CD4-positive, alpha-beta T cell treated with Interleukin-2 at 100 ng/mL for 4 hours (primary cell): ENCODE measurements at places on chromosomes 3 and 15.

DNA sequence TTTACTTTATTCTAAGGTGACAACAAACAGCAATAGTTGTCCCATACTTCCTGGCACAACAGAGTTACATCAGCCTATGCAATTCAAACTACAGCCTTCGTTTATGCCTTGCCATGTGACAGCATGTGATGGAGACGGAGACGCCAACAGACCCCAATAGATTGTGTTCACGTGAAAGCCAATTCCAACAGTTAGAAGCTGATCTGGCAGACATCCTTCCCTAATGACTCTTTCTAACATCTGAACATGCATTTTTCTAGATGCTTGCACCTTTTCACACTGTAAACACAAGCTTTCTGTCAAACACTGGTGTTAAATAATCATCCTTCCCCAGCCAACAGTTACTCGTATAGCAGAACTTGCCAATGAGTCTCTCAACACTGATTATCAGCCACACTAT is 694.4 kb upstream of the ALCAM start:
- DNase-seq: no peak

DNA sequence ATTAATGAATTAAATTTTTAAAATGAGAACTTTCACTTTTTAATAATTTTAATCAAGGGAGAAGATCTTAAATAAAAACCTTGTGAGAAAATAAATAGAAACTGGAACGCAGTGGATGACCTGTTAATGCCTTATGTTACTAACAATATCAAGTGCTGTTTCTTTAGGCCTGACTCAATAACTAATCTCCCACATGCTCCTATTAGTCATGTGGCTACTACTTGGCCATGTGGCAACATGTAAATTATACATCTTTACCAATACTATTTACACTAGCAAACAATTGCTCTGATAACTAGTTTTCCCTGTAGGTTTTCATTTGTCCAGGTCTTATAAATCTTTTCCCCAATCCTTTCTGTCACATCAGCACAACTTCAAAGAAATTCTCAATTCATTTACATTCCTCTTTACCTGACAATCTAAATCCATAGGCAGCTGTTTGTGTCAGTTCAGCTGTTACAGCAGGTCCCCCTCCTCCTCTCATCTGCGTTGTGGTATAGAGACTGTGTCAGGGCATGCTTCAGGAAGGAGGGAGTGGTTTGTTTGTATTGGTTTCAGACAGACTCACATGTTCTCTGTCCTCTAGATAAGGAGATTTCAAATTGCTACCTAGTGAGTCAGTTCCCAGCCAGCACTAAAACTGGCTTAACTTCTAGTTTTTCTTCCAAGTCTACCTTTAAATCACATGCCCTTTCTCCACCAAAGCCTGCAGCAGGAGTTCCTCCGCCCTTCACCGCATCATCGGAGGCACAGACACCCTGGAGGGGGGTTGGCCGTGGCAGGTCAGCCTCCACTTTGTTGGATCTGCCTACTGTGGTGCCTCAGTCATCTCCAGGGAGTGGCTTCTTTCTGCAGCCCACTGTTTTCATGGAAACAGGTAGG is 11.3 kb upstream of the C3orf52 start:
- peak; percentile 69 for DNase-seq

DNA sequence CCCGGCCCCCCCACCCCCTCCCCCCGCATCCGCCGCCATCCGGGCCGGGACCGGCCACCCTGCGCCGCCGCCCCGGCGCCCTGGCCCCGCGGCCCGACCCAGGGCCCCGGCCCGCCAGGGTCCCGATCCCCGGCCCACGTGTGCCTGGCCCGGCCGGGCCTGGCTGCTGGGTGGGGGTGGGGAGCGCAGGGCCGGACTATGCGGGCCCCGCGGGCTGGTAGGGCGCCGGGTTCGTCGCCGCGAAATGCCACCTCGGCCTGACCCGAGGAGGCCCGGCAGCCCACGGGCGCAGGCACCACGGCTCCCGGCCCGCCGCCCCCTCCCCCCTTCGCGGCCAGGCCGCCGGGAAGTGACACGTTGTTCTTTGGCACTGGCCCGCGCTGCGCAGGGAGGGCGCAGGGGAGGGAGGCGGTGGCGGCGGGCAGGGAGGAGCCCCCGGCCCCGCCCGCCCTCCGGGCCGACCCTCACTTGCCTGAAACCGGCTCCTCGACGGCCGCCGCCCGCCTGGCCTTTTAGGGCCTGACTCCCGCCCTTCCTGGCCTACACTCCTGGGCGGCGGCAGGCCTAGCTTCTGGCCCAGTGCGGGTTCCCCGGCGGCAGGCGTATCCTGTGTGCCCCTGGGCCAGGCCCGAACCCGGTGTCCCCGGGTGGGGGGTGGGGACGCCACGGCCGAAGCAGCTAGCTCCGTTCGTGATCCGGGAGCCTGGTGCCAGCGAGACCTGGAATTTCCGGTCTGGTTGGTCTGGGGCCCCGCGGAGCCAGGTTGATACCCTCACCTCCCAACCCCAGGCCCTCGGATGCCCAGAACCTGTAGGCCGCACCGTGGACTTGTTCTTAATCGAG is 515 bp downstream of the EIF4G1 start:
- peak; percentile 58 for DNase-seq

DNA sequence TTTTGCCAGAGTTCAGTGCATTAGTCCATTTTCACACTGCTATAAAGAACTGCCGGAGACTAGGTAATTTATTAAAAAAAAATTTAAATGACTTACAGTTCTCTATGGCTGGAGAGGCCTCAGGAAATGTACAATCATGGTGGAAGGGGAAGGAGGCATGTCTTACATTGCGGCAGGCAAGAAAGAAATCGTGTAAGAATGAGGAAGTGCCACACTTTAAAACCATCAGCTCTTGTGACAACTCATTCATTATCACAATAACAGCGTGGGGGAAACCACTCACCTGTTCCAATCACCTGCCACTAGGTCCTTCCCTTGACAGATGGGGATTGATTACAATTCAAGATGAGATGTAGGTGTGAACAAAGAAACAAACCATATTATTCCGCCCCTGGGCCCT is 1361.4 kb downstream of the NSUN3 start:
- no peak for DNase-seq

- DNase-seq: no peak
Measured at GRCh38 chr3:41447701-41448100, 248.4 kb downstream of the CTNNB1 start.

- DNase-seq: no peak
Measured at GRCh38 chr3:38580450-38581382, 68.8 kb downstream of the SCN5A start.

DNA sequence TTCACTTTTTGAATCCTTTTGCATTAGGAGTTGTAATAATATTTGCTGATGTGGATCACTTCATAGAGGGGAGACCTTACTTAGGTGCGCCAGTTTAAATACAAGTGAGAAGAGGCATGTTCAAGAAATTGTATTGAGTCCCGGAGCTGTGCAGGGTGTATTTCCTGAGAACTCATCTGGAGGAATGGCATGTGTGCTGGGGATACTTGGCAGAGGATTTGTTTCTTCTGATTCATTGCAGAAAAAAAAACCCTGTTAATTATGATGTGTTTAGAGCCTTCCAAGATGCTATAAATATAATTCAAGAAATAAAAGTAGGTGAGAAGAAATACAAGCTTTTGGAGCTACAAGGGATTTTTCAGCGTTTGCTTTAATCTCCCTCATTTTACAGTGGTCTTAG is 97.6 kb downstream of the TPRG1 start:
- no peak for DNase-seq

- no peak for DNase-seq
Measured at GRCh38 chr15:98120561-98120960, 160.1 kb downstream of the ARRDC4 start.

- DNase-seq: peak; percentile 15
Measured at GRCh38 chr3:170007031-170007663, 30.6 kb upstream of the GPR160 start.

GRCh38 chr3:11826628-11827265 is 19.9 kb downstream of the TAMM41 start:
- no peak for DNase-seq

DNA sequence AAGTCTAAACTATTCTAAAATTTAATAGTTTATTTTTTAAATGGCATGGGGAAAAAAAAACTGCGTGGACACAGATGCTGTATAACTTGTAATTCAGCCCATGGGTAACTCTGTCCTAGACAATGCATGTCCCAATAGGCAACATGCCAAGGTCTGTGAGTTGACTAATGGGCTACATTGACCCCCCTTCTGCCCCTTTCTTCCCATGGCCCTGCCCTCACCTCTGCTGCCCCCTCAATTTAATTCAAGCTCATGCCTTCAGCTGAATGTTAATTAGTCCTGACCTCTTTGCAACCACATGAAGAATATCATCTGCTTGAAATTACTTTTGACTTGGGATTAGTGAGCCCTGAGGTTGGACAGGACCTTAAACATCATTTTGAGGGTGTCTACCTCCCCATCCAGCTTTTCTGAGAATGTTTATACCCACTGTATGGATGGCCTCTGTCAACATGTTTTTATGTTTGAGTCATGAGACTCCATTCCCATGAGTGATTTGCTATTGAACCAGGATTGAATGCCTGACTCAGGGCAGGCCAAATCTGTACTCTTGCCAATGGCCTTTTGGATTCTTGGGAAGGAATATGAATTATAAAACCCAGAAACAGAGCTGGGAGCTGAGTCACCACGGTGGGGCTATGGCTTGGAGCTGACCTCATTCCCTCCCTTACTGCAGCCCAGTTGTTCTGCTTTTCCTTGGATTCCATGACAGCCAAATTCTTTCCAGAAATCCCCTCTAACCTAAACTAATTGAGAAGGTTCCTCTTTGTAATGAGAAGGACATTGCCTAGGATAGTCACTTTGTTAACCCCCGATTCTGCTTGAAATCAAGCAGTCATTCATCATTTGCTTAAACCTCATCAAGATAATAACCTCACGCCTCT is 33.5 kb upstream of the PDE8A start:
- DNase-seq: no peak

- no peak for DNase-seq
Measured at GRCh38 chr15:93146196-93146595, 57.2 kb upstream of the RGMA start.

DNA sequence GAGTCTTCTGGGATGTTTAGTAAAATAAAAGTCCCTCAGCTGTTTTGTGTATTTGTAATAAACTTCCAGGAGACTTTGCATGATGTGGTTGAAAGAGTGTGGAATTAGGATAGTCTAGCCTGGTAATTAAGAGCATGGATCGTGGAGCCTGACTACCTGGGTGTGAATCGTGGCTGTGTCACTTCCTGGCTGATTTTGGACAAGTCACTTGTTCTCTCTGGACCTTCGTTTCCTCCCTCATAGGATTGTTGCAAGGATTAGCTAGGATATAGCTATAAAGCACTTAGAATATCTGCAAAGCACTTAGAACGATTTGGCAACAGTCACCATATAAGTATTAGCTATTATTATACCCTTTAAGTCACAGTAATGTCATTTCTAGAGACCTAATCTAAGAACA is 40.2 kb downstream of the SLMAP start:
- DNase-seq: no peak

GRCh38 chr3:195185583-195185982 is 85.4 kb downstream of the XXYLT1 start:
- DNase-seq: no peak

- DNase-seq: no peak
Measured at GRCh38 chr3:53725387-53725995, 120.7 kb downstream of the CHDH start.

DNA sequence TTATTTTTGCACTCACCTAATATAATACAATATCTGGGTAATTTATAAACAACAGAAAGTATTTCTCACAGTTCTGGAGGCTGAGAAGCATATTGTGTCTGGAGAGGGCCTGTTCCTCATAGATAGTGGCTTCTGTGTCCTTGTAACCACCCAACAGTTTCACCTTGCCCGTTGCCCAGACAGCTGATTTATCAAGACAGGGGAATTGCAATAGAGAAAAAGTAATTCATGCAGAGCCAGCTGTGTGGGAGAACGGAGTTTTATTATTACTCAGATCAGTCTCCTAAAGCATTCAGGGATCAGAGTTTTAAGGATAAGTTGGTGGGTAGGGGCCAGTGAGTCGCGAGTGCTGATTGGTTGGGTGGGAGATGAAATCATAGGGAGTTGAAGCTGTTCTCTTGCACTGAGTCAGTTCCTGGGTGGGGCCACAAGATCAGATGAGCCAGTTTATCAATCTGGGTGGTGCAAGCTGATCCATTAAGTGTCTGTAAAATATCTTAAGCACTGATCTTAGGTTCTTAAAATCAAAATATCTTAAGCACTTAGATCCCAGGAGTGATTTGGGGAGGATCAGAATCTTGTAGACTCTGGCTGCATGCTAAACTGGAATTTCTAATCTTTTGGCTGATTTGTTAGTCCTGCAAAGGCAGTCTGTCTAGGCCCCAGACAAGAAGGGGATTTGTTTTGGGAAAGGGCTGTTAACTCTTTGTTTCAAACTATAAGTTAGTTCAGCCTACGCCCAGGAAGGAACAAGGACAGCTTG is 33.9 kb upstream of the C15orf39 start:
- no peak for DNase-seq

GRCh38 chr3:156460206-156460611 is 94.7 kb downstream of the SSR3 start:
- DNase-seq: no peak

- no peak for DNase-seq
Measured at GRCh38 chr3:167657684-167658225, 4.0 kb upstream of the WDR49 start.

GRCh38 chr3:195226900-195227447 is 44.0 kb downstream of the XXYLT1 start:
- DNase-seq: no peak

DNA sequence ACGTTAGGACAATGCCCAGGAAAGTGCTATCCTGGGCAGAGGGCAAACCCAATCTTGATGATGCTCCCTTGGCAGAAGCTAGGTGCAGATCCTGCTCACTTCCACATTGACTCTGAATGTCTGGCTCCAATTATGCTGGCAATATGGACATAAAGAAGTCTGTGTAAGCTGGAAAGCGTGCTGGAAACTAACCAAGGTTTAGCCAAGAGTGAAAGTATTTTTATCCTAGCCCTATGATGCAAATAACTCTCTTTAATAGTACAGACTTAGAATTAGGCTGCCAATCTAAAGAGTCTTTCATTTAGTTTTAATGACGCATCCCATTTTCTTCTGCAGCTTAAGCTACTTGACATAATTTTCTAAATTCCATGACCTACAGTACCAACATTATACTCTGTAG is 571.8 kb downstream of the TUSC7 start:
- no peak for DNase-seq

DNA sequence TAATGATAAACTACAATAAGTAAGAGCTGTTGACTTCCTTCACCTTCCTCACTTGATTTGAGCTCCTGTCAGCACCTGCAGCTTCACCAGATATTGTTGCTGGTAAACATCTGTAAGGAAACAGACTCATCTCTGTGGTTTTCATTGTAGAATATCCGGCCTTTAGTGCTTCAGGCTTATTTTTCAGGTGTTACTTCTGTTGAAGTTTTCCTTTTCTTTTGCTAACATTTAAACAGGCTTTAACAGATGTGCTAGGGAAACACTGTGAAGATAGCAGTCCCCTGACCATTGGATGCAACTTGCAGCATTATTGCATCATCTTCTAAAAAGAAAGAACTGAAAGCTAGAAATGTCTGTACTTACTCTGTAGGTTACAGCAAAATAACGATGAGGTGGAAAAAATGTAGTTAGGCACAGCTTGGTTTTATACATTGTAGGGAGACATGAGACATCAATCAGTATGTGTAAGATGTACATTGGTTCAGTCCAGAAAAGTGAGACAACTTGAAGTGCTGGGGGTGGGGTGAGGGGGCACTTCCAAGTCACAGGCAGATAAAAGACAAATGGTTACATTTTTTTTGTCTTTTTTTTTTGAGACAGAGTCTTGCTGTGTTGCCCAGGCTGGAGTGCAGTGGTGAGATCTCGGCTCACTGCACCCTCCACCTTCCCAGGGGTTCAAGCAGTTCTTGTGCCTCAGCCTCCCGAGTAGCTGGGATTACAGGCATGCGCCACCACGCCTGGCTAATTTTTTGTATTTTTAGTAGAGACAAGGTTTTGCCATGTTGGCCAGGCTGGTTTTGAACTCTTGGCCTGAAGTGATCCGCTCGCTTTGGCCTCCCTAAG is 10.2 kb downstream of the EDEM1 start:
- peak; percentile 76 for DNase-seq
